ENCODE measurements at places on chromosomes 12 and 14.

DNA sequence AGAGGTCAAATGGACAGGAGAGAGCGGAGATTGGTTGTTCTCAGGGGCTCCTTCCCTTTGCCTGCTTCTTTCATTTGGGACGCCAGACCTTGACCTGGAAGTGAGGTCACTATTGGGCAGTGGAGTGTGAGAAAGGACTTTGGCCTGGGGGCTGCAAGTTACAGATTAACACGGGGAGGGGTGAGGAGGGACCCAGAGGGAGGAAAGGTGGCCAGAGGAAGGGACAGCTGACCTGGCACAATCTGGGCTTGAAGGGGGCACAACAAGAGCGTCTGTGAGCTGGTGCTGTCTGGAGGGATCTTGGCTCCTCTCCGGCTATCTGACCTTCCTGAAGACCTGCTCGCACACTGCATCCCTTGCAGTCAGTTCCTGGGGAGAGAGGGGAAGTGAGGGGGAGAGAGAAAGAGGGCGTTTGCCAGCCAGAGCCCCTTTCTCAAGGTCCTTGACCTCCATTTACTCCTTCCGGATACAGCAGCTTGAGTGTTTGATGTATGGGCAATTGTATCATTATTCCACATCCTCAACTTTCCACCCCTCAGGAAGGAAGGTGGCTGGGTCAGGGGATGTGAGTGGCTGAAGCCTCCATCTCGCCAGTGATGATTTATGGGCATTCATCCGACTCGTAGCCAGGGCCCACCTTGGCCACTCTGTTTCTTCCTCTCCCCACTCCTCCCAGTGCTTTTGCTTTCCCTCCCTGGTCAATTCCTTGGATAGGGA is 4.7 kb downstream of the RBP5 start:
- DNase-seq: no peak

- no peak for DNase-seq
These were observed 126.7 kb upstream of the PWP1 start for GRCh38 chr12:107558816-107559382.

DNA sequence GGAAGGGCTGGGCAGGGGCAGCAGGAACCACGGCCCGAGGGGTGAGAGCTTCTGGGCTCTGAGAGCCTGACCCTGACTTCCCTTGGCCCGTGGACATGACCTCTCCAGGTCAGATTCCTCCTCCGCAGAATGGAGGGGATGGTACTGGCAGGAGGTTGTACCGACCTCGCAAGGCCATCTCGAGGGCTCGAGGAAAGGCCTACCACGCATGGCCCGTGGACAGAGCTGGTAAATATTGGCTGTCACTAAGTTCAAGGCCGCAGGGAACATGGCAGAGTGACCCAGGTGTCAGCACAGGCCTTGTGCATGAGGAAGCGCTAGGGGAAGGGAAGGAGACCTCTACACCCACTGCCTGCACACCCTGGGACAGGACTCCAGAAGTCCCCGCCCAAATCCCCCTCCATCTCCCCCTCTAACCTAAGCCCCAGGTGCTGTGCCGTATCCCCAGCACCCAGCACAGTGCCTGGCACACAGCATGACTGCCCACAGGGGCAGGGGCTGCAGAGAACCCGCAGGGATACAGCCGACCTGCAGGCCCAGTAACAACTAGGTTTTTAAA is 54.9 kb upstream of the PPP2R5C start:
- no peak for DNase-seq

DNA sequence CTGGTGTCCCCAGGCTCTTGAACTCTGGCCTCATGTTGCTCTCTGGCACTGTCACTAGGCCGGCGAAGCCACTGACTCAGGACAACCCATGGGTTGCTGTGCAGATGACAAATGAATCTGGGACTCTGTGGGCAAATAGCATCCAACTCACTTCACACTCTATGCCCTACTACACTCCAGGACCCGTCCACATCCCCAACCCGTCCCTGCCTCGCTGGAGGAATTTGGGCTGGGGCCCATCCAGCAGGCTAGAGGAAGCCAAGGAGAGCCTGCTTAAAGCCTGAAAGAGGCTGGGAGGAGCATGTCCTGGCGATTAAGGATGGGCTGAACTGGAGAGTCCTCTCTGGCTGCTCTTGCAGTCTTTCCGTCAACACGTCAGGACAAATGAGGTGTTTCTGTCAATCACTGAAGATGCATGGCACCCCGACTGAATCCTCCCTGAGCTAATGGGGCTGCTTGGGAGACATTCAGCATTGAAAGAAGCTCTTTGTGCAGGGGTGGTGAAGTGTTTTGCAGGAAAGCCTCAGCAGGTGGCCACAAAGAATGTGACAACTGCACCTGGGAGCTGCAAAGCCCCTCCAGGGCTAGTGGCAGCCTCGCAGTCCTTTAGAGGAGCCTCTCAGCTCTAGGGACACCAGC is 71.7 kb downstream of the ANO2 start:
- DNase-seq: no peak

- DNase-seq: no peak
These were observed 7.7 kb downstream of the FBXW8 start for GRCh38 chr12:116918464-116918863.

DNA sequence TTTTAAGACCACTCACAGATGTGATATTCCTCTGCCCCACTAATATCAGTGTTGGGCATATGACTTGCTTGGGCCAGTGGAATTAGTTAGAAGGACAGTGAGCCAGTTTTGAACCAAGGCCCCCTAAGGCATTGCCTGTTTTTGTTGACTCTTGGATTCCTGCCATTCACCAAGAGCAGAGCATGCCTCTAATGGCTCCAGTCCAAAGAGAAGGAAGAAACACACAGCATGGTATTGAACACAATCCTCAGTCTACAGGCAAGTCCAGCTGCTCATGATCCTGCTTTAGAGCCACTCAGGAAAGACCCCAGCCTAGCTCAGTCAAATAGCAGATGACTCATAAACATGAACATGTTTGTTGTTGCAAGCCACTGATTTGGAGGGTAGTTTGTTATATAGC is 1201.5 kb downstream of the BCL11B start:
- no peak for DNase-seq

DNA sequence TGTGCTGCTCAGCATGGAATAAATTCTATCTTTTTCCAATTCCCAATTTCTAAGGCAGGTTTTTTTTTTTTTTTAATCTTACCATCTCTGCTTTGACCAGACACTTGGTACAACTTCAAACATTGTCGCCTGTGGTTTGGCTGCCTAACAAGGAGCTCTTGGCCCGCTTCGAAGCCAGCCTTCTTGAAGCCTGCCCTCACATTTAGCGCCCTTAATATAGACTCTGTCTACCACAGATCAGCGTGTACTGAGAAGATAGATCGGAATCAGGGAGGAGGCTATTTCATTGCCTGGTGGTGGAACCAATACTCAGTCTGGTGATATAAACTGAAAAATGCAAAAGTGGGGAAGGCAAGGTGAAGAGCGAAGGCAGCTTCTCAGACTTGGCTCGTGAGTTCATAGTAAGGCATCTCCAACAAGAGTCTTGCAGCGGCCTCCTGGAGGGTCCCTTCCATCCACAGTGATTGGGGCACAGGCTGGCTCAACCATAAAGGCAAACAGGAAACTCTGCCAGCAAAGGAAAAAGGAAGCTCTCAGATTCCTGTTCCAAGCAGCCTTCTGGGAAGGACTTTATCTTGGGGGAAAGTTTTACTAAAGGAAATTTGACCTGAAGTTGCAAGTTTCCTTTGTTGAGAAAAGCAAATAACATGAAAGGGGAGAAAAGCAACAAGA is 103.2 kb upstream of the BCL2L14 start:
- DNase-seq: no peak

DNA sequence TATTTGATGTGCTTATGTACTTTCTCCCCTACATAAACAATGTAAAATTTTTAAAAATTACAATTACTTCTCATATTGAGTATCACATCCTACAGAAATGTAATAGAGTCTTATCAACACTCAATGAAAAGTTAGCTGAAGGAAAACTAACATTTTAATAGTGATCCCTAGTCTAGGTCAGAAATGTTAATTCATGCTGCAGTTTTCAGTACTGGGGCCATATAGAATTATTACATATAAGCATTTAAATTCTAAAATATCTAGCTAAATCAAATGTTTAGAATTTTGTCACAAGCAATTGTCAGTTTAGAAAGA is 37.8 kb downstream of the SLC6A15 start:
- no peak for DNase-seq

DNA sequence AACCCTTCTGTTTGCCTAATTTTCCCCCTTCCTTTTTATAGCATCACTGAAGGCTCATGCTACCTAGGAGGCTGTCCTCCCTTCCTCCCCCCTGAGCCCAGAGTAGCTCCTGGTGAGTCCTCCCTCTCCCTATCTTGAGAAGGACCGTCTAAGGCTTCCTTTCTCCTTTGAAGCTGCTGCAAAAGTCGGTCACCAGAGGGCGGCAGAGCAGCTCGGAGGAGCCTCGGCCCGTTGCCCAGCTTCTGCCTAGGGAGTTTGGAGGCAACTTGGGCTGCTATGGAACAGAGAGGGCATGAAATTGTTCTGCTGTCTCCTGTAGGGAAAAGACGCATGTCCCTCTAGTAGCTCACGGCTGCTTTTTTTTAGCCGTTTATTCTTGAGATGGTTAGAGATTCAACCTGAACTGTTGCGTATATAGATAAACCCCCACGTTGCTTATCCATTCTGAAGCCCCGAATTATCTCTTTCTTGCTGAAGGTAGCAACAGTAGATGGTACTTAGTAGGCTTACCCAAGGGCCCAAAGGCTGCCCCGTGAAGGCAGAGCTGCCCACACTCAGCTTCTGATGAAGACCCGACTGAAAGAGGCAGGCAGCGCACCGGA is 5.7 kb downstream of the WNT5B start:
- no peak for DNase-seq

- DNase-seq: no peak
These were observed 17.7 kb downstream of the PLEKHG3 start for GRCh38 chr14:64721899-64722298.

DNA sequence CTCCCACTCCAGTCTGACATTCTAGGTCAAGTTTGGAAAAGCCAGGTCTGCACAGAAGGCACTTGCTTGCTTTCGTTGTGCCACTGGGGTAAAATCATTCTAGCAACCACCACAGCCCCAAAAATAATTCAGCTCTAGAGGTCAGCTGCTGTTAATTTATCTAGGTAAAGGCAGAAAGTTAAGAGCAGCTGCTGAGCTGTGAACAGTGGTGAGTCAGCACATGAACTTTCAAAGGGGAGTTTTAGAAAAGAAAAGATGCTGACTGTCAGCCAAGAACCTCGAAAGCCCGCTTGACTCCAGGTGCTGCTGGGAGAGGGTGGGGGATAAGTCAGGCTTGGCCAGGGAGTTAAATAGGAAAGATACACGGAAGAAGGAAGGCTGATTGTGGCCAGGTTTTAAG is 12.7 kb downstream of the CCDC197 start:
- no peak for DNase-seq

- DNase-seq: no peak
These were observed 105.0 kb downstream of the SNAPC1 start for GRCh38 chr14:61866932-61867920.

DNA sequence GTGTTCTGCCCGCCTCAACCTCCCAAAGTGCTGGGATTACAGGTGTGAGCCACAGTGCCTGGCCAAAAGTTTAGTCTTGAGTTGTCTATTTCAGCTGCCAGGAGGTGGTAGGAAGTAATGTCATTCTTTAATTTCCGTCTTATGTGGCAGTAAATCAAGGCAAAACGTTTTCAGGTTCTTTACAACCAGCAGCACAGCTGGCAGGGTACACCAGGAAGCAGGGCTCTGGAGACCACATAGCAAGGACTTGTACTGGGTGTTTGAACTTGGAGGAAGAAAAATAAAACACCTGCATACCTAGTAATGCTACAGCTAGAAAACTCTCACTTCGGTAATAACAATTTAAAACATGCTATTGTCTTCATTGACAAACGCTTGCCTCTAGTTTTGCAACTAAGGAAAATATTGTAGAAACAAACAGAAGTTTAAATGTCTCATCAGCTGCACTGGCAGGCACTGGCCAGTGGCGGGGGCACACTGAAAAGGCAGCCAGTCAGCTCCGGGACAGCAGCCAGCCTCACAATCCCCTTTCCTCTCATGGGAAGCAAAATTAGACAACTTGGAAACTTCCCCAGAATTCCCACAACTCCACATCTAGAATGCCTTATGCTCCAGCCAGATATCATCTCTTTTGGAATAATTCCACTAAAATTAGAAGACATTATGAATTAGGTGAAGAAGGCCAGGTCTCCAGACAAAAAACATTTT is 72.2 kb downstream of the CLIP1 start:
- DNase-seq: no peak

GRCh38 chr12:61412201-61412600 is 848.0 kb upstream of the USP15 start:
- no peak for DNase-seq

DNA sequence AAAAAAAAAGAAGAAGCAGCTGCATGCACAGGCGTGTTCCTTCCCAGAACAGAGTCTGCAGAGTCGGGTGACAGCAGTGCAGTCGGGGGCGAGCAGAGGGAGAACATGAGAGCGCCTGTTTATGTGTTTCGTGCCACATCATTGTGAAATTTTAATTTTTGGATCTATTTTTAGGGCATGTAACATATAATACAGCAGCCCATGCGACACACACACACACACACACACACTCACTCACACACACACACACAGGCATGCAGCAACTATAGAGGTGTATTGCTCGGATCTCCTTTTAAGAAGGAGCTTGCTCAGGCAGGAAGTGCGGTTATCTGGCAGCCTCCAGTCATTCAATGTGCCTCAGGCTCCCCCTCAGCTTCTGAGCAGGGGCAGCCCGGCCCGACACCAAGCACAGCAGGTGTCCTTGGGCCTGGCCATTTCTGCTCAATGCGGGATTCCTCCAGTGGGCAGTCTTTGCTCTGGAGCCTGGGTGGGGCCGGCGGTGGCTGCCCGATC is 71.8 kb downstream of the ZNF664 start:
- DNase-seq: no peak

DNA sequence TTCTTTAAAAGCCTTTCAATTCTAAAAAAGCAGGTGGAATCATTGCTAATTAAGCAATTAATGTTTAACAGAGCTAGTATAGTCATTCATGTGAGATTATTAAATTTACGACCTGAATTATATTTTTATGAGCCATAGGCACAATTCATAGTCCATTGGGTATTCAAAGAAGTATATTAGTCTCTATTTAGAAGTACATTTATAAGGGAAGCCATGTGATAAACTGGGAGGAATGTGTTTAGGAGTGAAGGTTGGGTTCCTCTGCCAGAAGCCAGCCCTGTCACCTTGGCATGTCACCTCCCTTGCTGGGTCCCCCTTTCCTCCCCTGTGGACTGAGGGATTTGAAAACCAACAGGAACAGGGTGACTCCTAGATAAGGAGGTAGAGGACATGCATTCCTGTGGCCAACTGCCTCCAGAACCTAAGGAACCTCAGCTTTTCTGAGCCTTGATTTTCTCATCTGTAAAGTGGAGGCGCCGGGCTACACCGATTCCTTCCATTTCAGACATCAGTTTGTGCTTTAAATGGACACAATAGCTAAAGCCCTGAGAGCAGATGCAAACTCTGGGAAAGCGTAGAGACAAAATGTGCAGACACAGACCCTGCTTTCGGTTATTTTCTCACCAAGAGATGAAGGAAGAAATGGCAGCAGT is 5.4 kb upstream of the KRT2 start:
- DNase-seq: no peak

- no peak for DNase-seq
These were observed 501.0 kb downstream of the RERGL start for GRCh38 chr12:17588968-17589367.

DNA sequence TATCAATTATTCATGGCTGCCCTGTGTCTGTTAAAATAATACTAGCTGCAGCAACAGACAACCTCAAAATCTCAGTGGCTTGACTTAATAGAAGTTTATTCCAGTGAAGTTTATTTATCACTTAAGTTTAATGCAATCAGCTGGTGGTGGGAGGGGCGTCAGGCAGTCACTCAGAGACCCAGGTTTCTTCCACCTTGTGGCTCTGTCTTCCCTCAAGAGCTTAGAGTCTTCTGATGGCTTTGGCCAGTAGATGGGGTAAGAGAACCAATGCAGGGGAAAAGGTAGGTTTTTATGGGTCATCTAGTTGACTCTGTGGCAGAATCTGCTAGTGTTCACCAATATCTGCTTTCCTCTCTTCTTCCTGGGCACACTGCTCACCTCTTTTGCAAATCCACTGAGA is 668.9 kb downstream of the AACS start:
- no peak for DNase-seq
